ENCODE measurements at places on chromosomes 7 and 10.

DNA sequence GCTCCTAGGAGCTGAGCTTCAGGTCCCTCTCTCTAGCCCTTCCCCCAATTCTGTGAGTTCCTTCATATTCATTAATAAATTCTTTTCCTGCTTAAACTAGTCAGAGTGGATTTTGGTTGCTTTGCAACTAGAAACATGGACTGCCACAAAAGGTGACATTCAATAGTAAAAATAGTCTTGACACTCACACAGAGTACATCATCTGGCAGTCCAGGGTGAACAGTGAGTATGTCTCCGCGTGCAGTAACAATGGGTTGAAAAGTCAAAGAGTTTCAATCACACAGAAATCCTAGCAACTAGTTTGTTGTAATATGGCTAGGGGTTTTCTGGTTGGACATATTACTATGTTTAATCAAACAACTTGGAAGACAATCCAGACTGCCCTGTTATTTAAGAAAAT is 168.8 kb upstream of the TBX20 start:
- DNase-seq, result no peak

- DNase-seq, result no peak
Measured at GRCh38 chr10:113872139-113873030, 17.9 kb downstream of the NHLRC2 start.

- no peak for DNase-seq
Measured at GRCh38 chr10:64210211-64210610, 689.0 kb downstream of the REEP3 start.

- DNase-seq, result no peak
Measured at GRCh38 chr10:110646417-110647135, 2.4 kb downstream of the RBM20 start.

- DNase-seq, result no peak
Measured at GRCh38 chr7:50507898-50508470, 57.2 kb downstream of the DDC start.

GRCh38 chr10:93346694-93347093 is 135.4 kb downstream of the MYOF start:
- DNase-seq, result no peak

DNA sequence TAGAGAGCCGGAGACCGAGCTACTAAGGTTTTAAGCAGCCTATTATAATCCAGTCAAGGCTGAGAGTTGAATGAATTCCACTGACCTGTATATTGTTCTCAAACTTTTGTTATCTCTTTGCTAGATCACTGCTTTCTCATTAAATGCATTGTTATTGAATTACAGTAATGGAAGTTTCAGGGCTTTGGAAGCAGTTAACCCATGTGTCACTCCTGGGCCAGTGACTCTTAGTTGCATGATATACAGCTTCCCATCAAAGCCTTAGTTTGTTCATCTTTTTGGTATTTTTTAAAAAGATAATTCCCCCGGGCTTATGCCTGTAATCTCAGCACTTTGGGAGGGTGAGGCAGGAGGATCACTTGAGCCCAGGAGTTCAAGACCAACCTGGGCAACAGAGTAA is 55.4 kb upstream of the KIAA1217 start:
- DNase-seq, result no peak

GRCh38 chr10:106609470-106610266 is 554.8 kb downstream of the SORCS1 start:
- DNase-seq, result no peak

DNA sequence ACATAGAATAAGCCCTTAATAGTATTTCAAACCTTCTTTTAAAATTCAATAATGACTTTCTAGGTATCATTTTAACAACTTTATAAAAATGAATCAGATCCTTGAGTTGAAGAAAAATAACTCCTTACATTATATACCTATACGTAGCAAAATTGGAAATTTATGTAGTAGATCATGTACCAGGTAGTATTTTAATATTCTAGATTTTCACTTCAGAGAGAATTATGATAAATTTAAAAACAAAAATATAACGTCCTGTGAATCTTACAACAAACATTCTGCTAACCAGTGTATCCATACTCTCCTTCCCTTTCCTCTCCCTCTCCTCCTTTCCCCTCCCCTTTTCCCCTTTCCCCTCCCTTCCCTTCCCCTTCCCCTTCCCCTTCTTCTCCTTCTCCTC is 6.1 kb upstream of the RAB11FIP2 start:
- DNase-seq, result no peak

- DNase-seq, result no peak
Measured at GRCh38 chr7:24722386-24723177, 34.7 kb downstream of the GSDME start.

DNA sequence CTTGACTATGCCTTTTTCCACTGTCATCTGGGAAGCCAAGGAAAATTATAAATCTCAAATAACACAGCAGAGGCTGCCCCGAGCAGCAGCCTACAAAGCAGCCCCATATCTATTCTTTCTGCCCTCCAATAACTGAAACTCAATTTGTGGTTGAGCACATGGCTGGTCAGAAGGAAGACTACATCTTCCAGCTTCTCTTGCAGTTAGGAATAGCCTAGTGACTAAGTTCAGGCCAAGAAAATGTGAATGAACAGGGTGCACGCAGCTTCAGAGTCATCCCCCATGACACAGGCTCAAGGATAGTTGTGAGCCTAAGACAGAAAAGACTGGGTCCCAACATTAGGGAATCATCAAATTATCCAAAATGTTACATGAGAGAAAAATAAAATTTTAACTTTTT is 42.3 kb downstream of the CHCHD3 start:
- DNase-seq, result no peak

DNA sequence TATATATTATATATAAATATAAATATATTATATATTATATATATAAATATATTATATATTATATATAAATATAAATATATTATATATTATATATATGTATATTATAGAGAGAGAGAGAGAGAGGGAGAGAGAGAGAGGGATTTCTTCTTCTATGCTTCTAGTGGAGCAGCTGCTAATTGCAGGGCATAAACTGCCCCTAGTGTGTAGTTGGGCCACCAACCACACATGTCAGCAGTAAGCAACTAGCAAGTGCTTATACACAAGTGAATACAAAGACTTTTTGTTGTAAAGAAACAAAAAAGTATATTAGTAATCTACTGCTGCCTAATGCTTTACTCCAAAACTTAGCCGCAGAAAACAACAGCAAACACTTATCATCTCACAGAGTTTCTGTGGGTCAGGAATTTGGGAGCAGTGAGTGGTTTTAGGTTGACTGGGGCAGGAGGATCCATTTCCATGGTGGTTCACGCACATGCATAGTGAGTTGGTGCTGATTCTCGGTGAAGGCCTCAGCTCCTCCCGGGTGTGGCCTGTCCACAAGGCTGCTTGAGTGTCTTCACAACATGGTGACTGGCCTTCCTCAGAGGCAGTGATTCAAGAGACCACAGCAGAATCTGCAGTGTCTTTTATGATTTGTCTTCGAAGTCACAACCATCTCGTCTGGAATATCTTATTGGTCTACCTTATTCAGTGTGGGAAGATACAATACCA is 25.5 kb upstream of the BAG3 start:
- no peak for DNase-seq

DNA sequence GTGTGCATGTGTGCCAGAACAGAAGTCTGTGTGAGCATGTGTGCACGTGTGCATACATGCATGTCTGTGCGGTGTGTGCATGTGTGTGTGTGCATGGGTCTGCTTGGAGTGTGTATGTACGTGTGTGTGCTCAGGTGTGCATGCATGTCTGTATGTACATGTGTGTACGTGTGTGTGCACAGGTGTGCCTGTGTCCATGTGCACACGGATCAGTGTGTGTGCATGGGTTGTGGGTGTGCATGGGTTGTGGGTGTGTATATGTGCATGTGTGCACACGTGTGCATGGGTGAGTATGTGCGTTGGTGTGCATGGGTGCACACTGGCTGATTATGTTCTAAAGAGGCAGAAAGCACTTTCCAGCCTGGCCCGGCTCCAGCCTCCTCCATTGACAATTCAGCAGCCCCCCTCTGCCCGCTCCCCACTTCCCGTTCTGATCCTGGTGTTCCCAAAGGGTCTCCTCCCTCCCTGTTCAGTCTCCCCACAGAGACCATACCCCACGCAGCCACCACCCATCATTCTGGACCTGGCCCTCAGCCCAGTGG is 44.1 kb upstream of the PDGFA start:
- no peak for DNase-seq

DNA sequence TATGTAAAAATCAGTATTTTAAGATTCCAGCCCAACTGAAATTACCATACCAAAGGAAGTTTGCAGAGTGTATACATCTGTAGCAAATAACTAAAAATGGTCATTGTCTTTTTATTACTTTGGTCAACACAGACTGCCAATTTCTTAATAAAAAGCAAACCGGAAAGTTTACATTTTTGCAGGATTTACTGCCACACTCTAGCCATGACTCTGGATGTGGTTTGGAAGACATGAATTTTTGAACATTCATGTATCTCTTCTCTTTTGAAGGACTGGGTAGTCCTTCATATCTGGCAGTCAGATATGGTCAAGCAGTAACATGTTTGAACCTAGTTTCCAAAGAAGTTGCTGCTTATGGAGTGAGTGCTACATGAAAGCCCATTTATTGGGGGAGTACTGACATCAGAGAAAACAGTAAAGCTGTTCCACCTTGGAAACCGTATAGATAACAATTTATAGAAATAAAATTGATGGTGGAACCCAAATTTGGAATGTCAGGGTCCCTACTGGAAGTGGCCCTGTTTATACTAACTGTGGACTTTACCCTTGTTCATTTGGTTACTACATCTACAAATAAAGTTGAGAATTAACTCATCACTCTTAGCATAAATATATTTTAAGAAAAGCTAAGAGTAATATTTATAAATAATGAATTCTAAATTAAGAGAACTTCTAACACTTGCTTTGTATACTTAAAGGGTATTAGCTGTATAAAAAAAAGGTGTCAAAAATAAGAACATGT is 84.6 kb downstream of the ZMYND11 start:
- no peak for DNase-seq

Measured in stimulated activated CD4-positive, alpha-beta T cell treated with anti-CD3 and anti-CD28 coated beads, Interleukin-1b, Interleukin-23, amount 100 ng/mL, for 1 hour (primary cell).